ENCODE measurements at places on chromosomes 5 and 9. TPM values are rescaled to one million over a fixed set of nuclear protein-coding genes. Genes with fewer than 3 reads are reported as not detected.

KCNV2 gene
- total RNA-seq = not detected

SLC25A2 gene
- 0.24 TPM for total RNA-seq

CDC23 gene
- total RNA-seq = 43.8 TPM

PCDHGB7 gene
- total RNA-seq = 10.7 TPM

COL5A1 gene
- 16.4 TPM for total RNA-seq

OBP2B gene
- not detected for total RNA-seq

SH3PXD2B gene
- total RNA-seq = 57.4 TPM

WNK2 gene
- total RNA-seq = 113 TPM

ANKRD31 gene
- total RNA-seq = 0.09 TPM

G3BP1 gene
- 400 TPM for total RNA-seq

GFI1B gene
- total RNA-seq = 0.41 TPM

SLC6A3 gene
- 0.53 TPM for total RNA-seq

C8G gene
- total RNA-seq = 0.85 TPM

NR5A1 gene
- total RNA-seq = 0.39 TPM

C1QTNF3 gene
- 2.1 TPM for total RNA-seq

SAXO1 gene
- total RNA-seq = 0.02 TPM

MYMK gene
- total RNA-seq = 0.34 TPM

POMT1 gene
- 36.4 TPM for total RNA-seq

FNIP1 gene
- 20.0 TPM for total RNA-seq

RAD23B gene
- 180 TPM for total RNA-seq

AMBP gene
- 3.3 TPM for total RNA-seq

SPOUT1 gene
- 77.5 TPM for total RNA-seq

ORM2 gene
- 1.6 TPM for total RNA-seq

COL15A1 gene
- total RNA-seq = 0.44 TPM

WDR31 gene
- total RNA-seq = 0.46 TPM

PSAT1 gene
- total RNA-seq = 173 TPM

FAM221B gene
- total RNA-seq = not detected

PDE8B gene
- total RNA-seq = 0.53 TPM

AJM1 gene
- total RNA-seq = 1.6 TPM

IL3 gene
- not detected for total RNA-seq

STOML2 gene
- 210 TPM for total RNA-seq

HAVCR1 gene
- not detected for total RNA-seq

KIF20A gene
- 66.9 TPM for total RNA-seq

SMIM27 gene
- total RNA-seq = 14.5 TPM

C5orf58 gene
- 3.0 TPM for total RNA-seq

LCN6 gene
- not detected for total RNA-seq

RASGRF2 gene
- total RNA-seq = 17.6 TPM

SLC23A1 gene
- not detected for total RNA-seq

ABCA2 gene
- total RNA-seq = 25.9 TPM

NUTM2F gene
- 0.55 TPM for total RNA-seq

LCN2 gene
- 3.0 TPM for total RNA-seq

LCN15 gene
- total RNA-seq = 0.52 TPM

All from WTC11 (cell line).